ENCODE measurements at places on chromosomes 1 and 21. TPM values are rescaled to one million over a fixed set of nuclear protein-coding genes. Genes with fewer than 3 reads are reported as not detected.

Gene S100A9
- 0.59 TPM for total RNA-seq

Gene NUDT4B
- 0.74 TPM for total RNA-seq

Gene TRIM67
- 0.02 TPM for total RNA-seq

Gene SPATA21
- total RNA-seq: not detected

Gene SMIM1
- total RNA-seq: 5.5 TPM

Gene TDRD10
- not detected for total RNA-seq

Gene ANKRD45
- 0.44 TPM for total RNA-seq

Gene DYRK3
- total RNA-seq: 7.1 TPM

Gene KCNE1
- not detected for total RNA-seq

Gene RPS27
- total RNA-seq: 1,905 TPM

Gene TUFT1
- 12.3 TPM for total RNA-seq

Gene LRRC71
- not detected for total RNA-seq

Gene ESPN
- 114 TPM for total RNA-seq

Gene S100A12
- not detected for total RNA-seq

Gene MAP3K21
- 19.1 TPM for total RNA-seq

Gene UBXN10
- total RNA-seq: not detected

Gene SH2D5
- total RNA-seq: 10.4 TPM

Gene SIKE1
- total RNA-seq: 60.7 TPM

Gene NBPF6
- total RNA-seq: not detected

Gene HSD3B2
- total RNA-seq: 1.4 TPM

Gene VWA5B1
- not detected for total RNA-seq

Gene SYT14
- 0.07 TPM for total RNA-seq

Gene LSM10
- 49.5 TPM for total RNA-seq

Gene BARHL2
- total RNA-seq: not detected

Gene ADCY10
- total RNA-seq: 0.30 TPM

Gene DEPDC1
- 61.9 TPM for total RNA-seq

Gene SLC35F3
- 6.4 TPM for total RNA-seq

Gene GPR153
- total RNA-seq: 6.1 TPM

Gene FCER1A
- total RNA-seq: not detected

Gene LAMC2
- 22.2 TPM for total RNA-seq

Gene CDK18
- 32.0 TPM for total RNA-seq

Gene CHI3L1
- total RNA-seq: not detected

Gene SELENBP1
- 0.42 TPM for total RNA-seq
